ENCODE measurements at places on chromosomes 7 and 10.

DNA sequence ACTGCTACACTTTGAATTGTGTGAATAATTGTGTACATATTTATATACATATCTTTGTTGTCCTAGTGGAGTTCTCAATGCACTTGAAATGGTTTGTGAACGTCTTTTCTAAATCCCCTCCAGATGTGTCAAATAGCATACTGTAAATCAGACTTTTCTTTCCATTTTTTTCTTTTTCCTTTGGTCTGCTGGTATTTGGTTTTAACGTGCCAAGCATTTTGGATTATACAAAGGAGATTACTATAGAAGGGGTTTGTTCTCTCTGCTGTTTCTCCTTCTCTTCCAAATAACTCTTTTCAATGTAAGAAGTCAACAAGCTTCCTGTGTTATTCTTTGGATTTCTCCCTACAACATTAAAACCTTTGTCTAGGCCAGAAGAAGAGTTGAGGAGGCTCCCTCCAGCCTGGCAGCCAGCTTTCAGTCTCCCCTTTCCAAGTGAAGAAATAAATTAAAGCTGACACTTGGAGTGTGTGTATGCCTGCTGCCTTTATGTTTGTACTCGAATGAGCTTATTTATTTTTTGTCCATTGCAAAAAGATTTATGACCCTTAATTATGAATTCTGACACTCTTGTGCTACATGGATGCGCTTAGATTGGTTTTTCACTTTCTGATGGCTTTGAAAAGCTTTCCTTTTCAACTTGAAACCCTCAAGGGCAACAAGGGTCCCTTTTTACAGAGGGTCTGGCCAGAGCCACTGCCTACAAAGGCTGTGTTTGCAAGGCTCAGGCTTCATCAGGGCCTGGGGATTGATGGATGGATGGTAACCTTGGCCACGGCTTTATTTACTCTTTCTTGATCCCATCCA lies 107.8 kb downstream of the RAB18 start:
- DNase-seq, result no peak

- no peak for DNase-seq
These were observed 50.4 kb upstream of the ENO4 start for GRCh38 chr10:116798859-116799258.

GRCh38 chr10:122012731-122013130 lies 23.8 kb downstream of the TACC2 start:
- no peak for DNase-seq

GRCh38 chr7:66119245-66119850 lies 4.7 kb downstream of the CRCP start:
- no peak for DNase-seq

DNA sequence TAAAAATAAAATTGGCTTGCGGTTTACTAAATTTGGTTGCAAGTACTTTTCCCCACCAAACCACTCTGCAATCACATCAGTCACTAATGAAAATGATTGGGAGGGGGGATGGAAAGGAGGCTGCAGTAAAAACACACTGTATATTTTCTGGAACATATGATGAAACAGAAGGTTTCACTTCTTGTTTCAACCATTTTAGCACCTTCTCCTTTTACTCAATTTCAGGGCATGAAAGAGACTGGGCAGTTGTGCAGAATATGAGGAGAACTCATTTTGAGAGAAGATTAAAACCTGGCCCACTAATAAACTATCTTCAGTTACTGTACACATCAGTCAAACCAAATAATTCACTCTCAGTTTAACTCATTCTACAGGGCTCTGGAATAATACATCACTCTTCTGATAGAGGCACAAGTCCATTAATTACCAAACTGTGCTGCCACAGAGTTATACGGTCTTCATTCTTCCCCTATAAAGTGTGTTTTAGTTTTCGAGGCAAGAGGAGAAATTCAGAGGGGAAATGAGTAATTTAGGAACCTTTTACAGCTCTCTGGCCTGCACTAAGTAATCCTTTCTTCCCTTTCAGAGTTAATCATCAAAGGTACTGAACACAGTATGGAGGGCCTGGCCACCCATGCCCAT lies 25.5 kb downstream of the JAZF1 start:
- DNase-seq, result no peak

- DNase-seq, result no peak
These were observed 138.9 kb downstream of the ADCY1 start for GRCh38 chr7:45712872-45713668.

- no peak for DNase-seq
These were observed 401.2 kb downstream of the SH2D4B start for GRCh38 chr10:80938903-80939302.

DNA sequence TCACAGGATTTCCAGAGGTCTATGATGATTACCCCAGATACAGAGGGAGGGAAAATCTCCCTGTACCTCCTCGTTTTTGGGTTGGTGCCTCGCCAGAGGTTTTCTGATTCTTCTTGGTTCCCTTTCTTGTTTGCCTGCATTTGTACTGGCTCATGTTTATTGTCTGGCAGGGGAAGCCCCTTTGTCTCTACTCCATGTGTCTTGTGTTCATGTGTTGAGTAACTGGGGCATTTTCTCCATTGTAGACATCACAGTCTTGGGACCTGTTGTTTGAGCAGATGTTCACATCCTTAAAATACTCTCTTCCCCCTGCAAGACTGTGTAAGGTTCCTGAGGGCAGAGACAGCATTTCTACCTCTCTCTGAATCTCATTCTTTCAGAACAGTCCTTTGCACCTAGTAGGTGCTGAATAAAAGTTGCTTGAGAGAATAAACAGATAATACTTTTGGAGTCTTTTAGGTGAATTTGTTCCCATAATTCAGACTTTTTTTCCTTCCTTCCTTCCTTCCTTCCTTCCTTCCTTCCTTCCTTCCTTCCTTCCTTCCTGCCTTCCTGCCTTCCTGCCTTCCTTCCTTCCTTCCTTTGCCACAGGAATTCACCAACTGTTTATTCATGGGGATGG lies 25.1 kb downstream of the CDK14 start:
- no peak for DNase-seq

- no peak for DNase-seq
These were observed 805.9 kb upstream of the AUTS2 start for GRCh38 chr7:68792351-68792750.

GRCh38 chr10:48552946-48553564 lies 51.8 kb downstream of the ARHGAP22 start:
- DNase-seq, result no peak

DNA sequence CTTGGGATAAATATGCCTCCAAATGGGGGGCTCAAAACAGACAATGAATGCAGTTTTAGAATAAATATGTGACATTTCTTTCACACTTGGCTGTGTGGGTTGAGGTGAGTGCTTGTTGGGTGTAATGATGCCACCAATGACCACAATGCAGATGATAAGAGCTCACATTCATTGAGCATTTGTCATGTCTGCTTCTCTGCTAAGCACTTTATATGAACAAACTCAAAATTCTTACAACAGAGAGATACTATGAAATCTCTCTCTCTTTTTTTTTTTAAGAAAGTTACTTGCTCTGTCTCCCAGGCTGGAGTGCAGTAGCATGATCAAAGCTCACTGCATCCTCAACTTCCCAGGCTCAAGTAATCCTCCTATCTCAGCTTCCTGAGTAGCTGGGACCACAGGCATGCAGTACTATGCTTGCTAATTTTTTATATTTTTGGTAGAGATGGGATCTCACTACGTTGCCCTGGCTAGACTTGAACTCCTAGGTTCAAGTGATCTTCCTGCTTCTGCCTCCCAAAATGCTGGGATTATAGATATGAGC lies 185.4 kb downstream of the JCAD start:
- DNase-seq, result no peak

GRCh38 chr10:58894929-58895328 lies 281.5 kb upstream of the PHYHIPL start:
- DNase-seq, result no peak
